Left lung (tissue), 14 donors: ENCODE measurements at places on chromosomes 16 and 17. TPM values are rescaled to one million over a fixed set of nuclear protein-coding genes. Genes with fewer than 3 reads are reported as not detected.
A peak's percentile ranks its signal among the peaks of the same experiment; 100 is the strongest.

DNA sequence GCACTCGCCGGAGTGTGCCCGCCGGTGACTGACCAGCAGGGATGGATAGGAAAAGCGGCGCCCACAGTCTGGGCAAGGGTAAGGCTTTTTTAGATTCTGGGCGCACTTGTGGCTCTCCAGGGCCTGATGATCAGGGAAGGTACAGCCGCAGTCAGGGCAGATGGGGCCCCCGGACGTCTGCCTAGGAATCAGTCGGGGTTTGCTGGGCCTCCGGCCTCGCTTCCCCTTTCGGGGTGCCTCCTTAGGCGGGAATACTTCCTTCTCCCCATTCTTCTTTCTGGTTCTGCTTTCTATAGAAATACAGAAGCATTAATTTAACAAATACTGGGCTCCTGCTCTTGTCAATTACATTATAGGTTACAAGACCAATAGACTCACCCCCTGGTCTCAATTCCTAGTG is 5.0 kb downstream of the ZNF689 start:
- no peaks in the 10 kb centered on the region for H3K27me3 ChIP-seq
- peak; percentile 86 for DNase-seq
- peak overlapping the region; percentile 28 for H3K27ac ChIP-seq

GRCh38 chr16:1297018-1297696 is 12.3 kb upstream of the UBE2I start:
- H3K27me3 ChIP-seq, result peaks cover 79% of the 10 kb centered on the region
- DNase-seq, result no peak
- H3K27ac ChIP-seq, result no peak overlapping the region
- H3K4me3 ChIP-seq, result no peak overlapping the region
- H3K4me1 ChIP-seq, result peaks cover 8% of the 10 kb centered on the region
- no peaks in the 10 kb centered on the region for H3K36me3 ChIP-seq

Gene KRT222
- polyA plus RNA-seq, result 0.38 TPM

GRCh38 chr17:30421592-30421991 is 42.9 kb downstream of the CPD start:
- no peaks in the 10 kb centered on the region for H3K27me3 ChIP-seq
- H3K4me3 ChIP-seq, result no peak overlapping the region
- no peak overlapping the region for H3K27ac ChIP-seq
- H3K36me3 ChIP-seq, result no peaks in the 10 kb centered on the region
- no peaks in the 10 kb centered on the region for H3K4me1 ChIP-seq
- no peak for DNase-seq

DNA sequence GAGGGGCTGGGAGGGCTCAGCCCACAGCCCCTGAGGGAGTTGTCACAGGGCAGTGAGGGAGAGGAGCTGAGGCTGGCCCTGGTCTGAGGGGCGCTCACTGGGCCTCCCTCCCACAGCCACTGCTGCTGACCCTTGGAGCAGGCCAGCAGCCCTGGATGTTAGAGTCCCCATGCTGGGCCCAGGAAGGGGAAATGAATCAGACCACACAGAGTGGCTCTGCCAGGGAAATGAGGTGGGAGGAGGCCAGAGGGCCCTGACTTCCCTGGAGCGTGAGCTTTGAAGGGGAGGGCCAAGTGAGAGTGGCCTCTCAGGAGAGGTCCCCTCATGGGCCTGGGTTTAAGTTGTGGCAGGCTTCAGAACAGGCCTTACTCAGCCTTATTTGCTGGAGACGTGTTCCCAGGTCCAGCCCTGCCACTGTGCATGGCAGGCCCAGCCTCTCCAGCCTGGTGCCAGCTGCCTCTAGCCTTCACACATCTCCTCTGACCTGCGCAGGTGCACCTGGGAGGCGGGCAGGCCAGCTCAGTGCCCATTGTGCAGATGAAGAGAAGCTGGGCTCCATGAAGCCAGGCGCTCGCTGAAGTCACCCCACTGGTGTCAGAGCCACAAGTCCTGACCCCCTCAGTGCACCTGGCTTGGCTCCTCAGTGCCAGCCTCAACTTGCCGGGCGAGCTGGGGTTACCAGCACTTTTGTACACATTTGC is 15.4 kb downstream of the GPT2 start:
- no peaks in the 10 kb centered on the region for H3K27me3 ChIP-seq
- H3K4me3 ChIP-seq, result no peak overlapping the region
- DNase-seq, result no peak
- H3K4me1 ChIP-seq, result no peaks in the 10 kb centered on the region

GRCh38 chr17:58032691-58033415 is 25.8 kb upstream of the SRSF1 start:
- DNase-seq, result no peak
- no peak overlapping the region for H3K4me3 ChIP-seq
- no peaks in the 10 kb centered on the region for H3K36me3 ChIP-seq
- no peaks in the 10 kb centered on the region for H3K27me3 ChIP-seq
- H3K4me1 ChIP-seq, result no peaks in the 10 kb centered on the region

Gene ALOX12B
- 0.32 TPM for polyA plus RNA-seq

DNA sequence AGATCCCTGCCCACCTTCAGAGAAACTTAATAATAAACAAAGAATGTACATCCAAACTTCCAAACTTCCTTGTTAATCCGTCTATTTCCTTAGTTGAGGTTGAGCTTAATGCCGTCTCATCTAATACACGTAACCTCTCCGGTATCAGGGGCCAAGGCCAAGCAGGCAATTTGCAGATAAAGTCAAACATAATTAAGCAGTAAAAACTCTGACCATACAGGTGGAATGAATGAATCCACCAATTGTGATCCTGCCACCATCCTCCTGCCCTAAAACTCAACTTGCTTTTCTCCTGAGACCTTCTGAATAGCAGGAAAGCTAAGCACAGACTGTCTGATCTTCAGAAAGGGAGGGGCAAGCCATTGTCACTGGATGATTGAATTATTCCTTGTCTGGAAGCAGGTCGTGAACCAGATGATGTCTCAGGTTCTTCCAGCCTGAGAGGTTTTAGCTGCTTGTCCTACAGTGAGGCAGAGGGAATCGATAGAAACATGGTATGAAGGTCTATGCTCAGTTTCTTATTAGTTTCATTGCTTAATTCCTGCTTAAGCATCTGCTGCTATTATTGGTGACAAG is 1111.8 kb upstream of the EEF2KMT start:
- no peaks in the 10 kb centered on the region for H3K27me3 ChIP-seq
- H3K27ac ChIP-seq, result no peak overlapping the region
- no peaks in the 10 kb centered on the region for H3K4me1 ChIP-seq
- no peak for DNase-seq
- H3K4me3 ChIP-seq, result no peak overlapping the region

Gene SCGB1C2
- polyA plus RNA-seq, result not detected

Gene HOXB1
- 0.39 TPM for polyA plus RNA-seq

DNA sequence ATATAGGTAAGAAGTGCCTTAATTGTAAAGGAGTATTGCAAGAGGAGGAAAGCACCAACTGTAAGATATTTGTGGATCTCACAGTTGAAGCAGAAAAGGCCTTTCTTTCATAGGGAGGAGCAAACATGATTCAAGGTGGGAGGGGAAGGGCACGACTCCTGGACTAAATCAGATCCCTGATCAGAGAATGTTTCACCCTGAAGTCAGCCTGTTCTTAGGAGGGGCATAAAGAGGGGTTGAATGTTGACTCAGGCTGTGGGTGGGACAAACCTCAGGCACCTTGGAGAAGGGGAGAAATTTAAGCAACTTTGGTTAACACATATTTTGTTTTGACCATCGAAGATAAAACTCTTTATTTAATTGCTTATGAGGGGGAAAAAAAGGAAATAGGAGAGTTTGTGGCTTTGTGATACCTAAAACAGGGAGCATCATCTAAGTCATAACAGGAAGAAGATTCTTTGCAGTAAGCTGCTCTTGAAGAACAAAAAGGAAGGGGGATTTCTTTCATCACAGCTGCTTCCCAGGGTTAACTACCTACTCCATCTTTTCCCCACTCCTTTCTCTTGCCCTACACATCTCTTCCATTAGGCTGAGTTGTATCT is 158.6 kb upstream of the ZNF267 start:
- H3K27me3 ChIP-seq, result no peaks in the 10 kb centered on the region
- no peaks in the 10 kb centered on the region for H3K36me3 ChIP-seq
- DNase-seq, result no peak
- peaks cover 25% of the 10 kb centered on the region for H3K4me1 ChIP-seq

- H3K27me3 ChIP-seq, result no peaks in the 10 kb centered on the region
- H3K4me3 ChIP-seq, result no peak overlapping the region
- no peak overlapping the region for H3K27ac ChIP-seq
Observed at GRCh38 chr16:66337463-66338188, 28.9 kb upstream of the CDH5 start.

DNA sequence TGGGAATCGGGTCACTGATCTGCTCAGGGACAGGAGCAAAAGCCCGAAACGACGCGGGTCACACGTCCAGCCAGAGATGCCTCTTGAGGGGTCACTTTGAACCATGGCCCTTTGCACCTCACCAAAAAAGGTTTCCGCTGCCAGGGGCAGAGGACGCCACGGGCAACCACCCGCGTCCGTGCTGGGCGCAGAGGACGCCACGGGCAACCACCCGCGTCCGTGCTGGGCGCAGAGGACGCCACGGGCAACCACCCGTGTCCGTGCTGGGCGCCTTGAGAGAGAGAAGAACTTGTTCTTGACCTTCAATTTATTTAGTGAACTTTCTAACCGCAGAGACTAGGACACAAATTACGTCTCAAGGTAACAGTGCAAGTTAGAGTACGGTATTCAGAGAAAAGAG is 35.5 kb downstream of the TIMM22 start:
- no peaks in the 10 kb centered on the region for H3K27me3 ChIP-seq
- no peak overlapping the region for H3K27ac ChIP-seq
- H3K36me3 ChIP-seq, result peaks cover 58% of the 10 kb centered on the region
- no peak for DNase-seq
- peaks cover 11% of the 10 kb centered on the region for H3K4me1 ChIP-seq

GRCh38 chr17:50177983-50178834 is 12.4 kb downstream of the SGCA start:
- H3K36me3 ChIP-seq, result no peaks in the 10 kb centered on the region
- H3K27me3 ChIP-seq, result no peaks in the 10 kb centered on the region
- no peak overlapping the region for H3K4me3 ChIP-seq
- DNase-seq, result peak; percentile 91
- peak overlapping the region; percentile 82 for H3K27ac ChIP-seq

Gene KRTAP4-4
- polyA plus RNA-seq, result not detected

Gene HSD17B1
- 3.6 TPM for polyA plus RNA-seq

Gene TAX1BP3
- 86.0 TPM for polyA plus RNA-seq

GRCh38 chr16:66651474-66651765 is 45.1 kb downstream of the CMTM4 start:
- DNase-seq, result no peak
- peaks cover 40% of the 10 kb centered on the region for H3K4me1 ChIP-seq
- H3K4me3 ChIP-seq, result no peak overlapping the region

DNA sequence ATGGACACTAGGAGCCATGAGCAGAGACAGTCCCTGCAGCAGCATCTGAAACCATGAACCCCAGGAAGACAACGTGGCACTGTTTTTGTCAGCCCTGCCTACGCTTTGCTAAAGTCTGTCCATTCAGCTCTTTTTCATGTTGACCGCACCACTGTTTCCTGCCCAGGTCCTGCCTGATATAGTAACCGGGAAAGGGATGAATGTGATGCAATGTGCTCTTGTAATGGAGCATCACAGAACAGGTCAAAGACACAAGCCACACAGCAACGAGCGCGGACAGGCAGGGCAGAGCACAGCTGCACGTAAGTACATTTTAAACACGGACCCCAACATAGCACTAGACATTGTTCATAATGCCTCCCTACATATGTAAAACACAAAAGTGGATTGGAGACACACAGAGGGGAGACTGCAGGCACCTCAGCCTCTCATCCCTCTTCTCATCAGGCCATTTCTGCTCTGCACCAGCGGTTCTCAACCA is 16.9 kb upstream of the TNFRSF13B start:
- no peak overlapping the region for H3K4me3 ChIP-seq
- no peak overlapping the region for H3K27ac ChIP-seq
- no peaks in the 10 kb centered on the region for H3K36me3 ChIP-seq
- H3K27me3 ChIP-seq, result no peaks in the 10 kb centered on the region
- H3K4me1 ChIP-seq, result no peaks in the 10 kb centered on the region

DNA sequence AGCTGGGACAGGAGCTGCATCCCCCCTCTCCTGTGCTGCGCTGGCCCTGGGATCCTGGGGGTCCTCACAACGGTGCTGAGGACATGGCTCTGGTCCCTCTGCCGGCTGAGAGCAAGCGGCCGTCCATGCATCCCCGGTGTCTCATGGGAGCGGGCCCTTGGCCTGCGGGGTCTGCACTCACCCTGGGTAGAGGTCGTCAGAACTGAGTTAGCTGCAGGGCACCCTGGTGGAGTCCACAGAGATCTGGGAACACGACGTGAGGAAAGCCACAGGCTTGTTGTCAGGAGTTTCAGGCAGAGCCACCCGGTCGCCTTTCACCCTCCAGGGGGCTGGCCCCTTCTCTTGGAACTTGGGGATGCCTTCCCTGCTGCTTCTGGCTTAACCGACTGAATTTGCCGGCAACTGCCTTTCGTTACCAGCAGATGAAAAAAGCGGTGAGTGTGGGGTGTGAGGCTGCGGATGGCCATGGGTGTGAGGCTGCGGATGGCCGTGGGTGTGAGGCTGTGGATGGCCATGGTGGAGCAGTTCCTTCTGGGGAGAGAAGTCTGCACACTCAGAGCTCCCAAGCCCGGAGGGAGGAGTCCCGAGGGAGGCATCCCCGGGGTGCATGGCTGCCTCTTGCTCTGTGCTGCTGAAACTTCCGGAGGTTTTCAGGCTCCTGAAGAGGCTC is 81.7 kb downstream of the LMF1 start:
- peaks cover 30% of the 10 kb centered on the region for H3K36me3 ChIP-seq
- no peak overlapping the region for H3K4me3 ChIP-seq
- H3K27me3 ChIP-seq, result no peaks in the 10 kb centered on the region
- H3K27ac ChIP-seq, result no peak overlapping the region
- no peak for DNase-seq

- DNase-seq, result no peak
- H3K4me3 ChIP-seq, result no peak overlapping the region
- H3K4me1 ChIP-seq, result no peaks in the 10 kb centered on the region
- H3K27me3 ChIP-seq, result no peaks in the 10 kb centered on the region
- no peaks in the 10 kb centered on the region for H3K36me3 ChIP-seq
- no peak overlapping the region for H3K27ac ChIP-seq
Observed at GRCh38 chr16:21703156-21703555, 39.4 kb downstream of the OTOA start.

GRCh38 chr17:37543637-37544052 is 54.0 kb downstream of the DUSP14 start:
- H3K27me3 ChIP-seq, result no peaks in the 10 kb centered on the region
- H3K4me1 ChIP-seq, result peaks cover 8% of the 10 kb centered on the region
- no peak overlapping the region for H3K27ac ChIP-seq
- no peak for DNase-seq
- H3K4me3 ChIP-seq, result no peak overlapping the region

DNA sequence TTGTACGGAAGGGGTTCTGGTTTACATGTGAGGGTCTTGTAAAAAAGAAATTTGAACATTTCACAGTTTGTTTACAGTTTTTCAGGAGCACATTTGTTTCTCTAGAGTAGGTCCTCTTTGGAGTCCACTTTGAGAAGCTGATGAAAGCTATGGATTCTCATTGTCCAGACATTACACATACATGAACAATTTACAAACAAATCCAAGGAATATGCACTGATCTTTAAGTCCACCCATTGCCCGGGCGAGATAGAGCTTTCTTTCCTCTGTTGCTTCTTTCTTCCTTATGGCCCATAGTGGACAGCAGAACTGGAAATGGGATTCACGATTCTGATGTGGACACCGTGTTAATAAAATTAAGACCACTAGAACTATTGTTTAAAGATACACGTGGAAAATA is 1.9 kb downstream of the DCAF7 start:
- no peak overlapping the region for H3K27ac ChIP-seq
- DNase-seq, result no peak
- peaks cover 27% of the 10 kb centered on the region for H3K4me1 ChIP-seq
- peak overlapping the region; percentile 99 for H3K4me3 ChIP-seq
- H3K36me3 ChIP-seq, result no peaks in the 10 kb centered on the region

Gene KIFC3
- polyA plus RNA-seq, result 58.1 TPM
